ENCODE measurements at places on chromosomes 5 and 9.

DNA sequence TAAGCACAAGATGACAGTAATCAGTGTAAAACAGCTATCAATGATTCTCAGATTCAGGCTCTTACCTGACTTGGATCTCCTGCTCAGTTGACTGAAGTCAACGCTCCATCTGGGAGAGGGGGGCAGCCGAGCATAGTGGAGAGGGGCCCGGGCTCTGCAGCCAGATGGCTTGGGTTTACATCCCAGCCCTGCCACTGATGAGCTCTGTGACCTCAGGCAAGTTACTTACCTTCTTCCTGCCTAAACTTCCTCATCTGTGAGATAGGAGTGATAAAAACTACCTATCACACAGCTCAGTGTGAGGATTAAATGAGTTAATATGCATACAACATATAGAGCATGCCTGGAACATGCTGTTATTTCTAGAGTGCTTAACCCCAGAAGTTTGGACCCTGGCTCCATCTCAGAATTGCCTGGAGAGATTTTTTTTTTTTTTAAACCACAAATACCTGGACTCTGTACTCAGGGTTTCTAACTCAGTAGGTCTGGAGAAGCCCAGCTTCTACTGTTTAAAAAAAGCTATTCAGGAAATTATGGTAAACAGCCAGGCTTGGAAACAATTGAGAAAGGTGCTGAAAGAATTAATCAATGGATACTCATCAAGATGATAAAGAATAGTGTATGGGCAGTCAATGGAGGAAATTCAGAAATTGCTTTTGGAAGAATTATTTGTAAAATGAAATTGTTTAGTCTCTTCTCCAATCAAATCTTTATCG lies 72.2 kb downstream of the ANKRD55 start:
- no peak for DNase-seq

GRCh38 chr5:44814761-44815160 lies 6.0 kb downstream of the MRPS30 start:
- no peak for DNase-seq

DNA sequence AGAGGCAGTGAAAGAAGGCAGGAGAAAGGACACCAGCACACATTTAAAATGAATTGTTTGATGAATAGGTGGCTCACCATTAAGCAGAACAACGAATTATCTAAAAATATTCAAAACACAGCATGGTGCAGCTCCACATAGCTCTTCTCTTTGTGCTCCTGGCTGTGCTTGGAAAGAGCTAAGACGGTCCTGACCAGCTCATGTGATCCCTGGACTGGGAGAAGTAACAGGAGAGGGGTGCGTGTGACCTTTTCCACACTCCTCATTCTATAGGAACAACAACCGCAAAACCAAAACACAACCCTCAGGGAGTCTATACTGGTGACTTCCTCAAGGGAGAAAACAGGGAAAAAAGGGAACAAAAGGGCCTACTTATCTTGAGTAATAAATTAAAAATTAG lies 140.5 kb downstream of the DIRAS2 start:
- DNase-seq, result no peak

DNA sequence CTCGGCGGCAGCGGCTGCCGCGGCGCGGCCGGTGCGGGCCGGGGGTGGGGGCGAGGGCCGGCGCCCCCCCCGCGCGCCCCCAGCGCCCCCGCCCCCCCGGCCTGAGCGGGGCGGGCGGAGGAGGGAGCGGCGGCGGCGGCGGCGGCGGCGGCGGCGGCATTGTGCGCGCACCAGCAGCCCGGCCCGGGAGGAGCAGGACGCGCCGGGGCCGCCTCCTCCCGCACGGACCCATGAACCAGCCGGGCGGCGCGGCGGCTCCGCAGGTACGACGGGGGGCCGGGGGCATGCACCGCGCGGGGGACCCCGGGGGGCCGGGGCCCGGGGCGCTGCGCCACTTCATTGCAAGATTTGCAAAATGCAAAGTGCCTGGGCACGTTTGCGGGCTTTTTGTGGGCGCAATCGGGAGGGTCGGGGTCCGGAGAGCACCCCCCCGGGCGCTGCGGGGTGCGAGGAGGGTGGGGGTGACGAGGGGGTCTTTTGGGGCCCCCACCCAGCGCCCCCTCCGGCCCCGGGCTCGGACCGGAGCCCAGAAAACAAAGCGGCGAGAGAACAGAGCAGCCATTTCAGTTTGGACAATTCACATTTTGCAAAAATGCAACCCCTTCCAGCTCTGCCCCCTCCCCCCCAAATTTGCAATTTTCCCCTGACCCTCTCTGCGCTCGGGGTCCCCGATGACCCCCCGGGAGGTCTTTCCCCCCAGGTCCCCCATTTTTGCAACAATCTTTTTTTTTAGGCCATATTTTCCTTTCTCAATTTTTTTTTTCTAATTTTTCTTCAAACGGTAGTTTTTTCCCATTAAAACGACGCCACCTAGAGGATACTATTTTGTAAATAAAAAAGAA lies at the start of gene ZNF618:
ZNF618 (plus strand) TSS at position 159 of the 842 bp plus-strand sequence; CDS start at position 231, 72 bp downstream.
- DNase-seq, result peak; percentile 13

DNA sequence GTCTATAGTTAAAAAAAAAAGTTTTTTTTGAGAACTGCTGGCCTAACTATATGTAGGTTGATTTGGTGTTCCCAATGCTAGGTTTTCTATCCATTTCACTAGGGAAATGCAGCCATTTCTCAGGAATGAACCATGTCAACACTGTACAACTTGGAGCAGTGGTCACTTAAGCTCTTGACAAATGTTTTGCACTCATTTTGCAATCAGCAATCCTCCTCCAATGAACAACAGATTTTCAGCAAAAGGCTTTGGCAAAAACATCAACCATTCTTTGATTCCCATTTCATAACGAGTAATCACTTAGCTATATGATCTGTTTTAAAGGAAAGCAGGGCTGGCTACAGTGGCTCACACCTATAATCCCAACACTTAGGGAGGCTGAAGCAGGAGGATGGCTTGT lies 17.9 kb downstream of the STRBP start:
- no peak for DNase-seq

DNA sequence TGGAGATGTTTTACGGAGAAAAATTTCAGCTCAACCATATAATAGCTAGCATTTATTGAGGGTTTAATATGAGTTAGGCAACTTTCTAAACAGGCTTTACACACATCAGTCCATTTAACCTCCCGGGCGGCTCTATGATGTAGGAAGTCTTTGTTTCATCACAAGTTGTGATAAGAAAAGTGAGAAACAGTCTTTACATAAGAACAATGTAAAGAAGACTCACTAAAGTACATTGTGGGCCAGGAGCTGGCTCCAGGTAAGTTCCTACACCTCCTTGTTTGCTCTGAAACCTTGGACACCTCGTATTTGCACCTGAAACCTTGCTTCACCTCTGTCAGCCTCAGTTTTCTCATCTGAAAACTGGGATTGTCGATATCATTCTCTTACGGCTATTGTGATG lies 116.1 kb downstream of the JAKMIP2 start:
- DNase-seq, result no peak

DNA sequence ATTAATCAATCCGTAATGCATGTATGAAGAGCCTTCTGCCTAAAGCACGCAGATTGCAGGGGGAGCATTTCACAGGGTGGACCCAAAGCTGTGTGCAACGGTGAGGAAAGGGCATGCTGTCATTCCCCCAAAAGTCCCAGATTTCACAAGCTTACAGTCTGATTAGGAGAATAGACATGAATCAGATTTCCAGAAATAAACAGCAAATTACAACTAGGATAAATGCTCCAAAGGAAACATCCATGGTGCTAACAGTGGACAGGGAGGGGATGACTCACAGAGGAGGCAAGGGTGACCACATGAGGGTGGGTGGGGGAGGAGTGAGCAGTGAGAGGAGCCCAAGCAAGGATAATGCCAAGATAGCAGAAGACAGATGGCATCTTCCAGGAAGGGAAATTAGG lies 258.4 kb upstream of the TAS2R1 start:
- DNase-seq, result no peak

GRCh38 chr5:43037636-43038495 lies 2.3 kb downstream of the ANXA2R start:
- peak; percentile 81 for DNase-seq

GRCh38 chr5:74312746-74313145 lies 327.8 kb downstream of the ENC1 start:
- no peak for DNase-seq

DNA sequence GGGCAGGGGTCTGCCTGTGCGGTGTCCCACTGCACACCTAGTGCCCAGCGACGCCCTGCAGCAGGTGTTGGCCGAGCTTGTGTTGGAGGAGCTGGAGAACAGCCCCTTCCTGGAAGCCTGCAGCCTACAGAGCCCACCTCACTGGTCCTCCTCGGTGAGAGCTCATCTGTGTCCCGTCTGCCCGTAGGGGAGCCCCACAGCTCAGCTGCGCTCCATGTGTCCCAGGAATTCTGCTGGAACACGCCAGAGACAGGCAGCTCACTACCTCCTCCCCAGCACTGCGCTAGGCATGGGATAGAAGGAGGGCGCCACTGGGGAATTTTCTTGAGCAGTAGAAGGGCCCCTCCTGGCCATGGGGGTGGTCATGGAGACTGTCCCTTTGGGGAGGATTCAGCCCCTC lies 44.0 kb downstream of the DUSP1 start:
- DNase-seq, result no peak

DNA sequence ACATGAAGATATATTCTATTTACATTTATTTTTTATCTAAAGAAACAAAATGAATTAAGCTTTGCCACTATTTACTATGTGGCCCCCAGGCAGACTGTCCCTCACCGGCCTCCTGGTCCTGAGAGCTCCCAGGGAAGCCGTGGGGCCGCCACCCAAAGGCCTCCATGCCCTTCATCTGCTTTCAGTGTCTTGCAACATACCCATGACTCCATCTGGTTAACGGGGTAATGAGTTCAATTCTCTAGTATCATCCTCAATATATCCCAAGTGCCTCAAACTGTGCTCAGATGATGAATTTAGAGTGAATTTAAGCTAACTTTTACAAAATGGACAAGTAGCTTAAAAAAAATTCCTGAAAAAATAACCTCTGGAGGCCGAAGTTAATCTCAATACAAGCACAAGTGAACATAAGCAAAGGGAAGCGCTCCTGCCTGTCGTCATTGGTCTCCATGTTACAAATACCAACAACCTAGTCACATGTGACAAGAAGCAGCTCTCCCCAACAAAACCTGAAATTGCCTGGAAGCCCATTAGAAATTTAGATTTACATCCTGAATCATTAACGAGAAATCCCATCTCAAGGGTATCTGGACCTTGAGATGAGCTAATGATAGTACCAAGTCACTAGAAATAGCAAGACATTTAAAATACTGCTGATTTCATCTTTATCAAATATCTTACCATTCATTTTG lies 26.1 kb downstream of the DAP start:
- DNase-seq, result no peak

DNA sequence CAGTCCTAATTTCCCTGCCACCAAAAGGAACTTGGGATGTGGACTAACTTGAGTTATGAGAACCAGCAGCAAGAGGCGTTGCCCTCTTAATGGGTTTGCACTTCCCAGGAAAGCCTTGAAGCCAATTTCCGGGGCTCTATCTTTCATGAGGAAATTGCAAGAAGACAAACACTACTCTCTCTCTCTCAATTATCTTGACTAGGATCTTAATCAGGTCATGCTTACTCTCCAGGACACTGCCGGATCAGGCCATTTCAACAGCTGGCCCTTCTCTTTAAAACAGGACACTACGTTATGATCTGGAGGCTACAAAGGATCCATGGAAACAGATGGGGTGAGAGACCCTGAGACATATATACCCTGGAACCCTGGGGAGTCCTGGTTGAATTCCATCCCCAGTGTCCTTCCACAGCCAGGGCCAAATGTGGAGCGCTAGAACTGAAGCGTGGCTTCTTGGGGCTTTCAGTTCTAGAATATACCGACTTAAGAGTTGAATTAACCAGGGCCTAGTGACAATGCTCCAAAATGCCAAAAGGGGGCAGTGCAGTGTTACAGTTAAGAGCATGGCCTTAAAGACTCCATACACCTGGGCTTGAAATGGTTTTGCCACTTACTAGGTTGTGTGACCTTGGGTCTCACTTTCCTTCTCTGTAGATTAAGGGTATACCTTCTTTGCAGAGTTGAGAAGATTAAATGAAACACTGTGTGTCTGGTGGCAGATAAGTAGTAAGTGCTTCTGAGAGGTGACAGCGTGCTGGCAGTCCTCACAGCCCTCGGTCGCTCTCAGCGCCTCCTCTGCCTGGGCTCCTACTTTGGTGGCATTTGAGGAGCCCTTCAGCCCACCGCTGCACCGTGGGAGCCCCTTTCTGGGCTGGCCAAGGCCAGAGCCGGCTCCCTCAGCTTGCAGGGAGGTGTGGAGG lies 21.1 kb downstream of the FAM219A start:
- peak; percentile 67 for DNase-seq

- no peak for DNase-seq
Measured at GRCh38 chr9:114363424-114363823, 24.4 kb downstream of the AKNA start.

GRCh38 chr9:74281674-74282073 lies 215.5 kb upstream of the RORB start:
- no peak for DNase-seq

DNA sequence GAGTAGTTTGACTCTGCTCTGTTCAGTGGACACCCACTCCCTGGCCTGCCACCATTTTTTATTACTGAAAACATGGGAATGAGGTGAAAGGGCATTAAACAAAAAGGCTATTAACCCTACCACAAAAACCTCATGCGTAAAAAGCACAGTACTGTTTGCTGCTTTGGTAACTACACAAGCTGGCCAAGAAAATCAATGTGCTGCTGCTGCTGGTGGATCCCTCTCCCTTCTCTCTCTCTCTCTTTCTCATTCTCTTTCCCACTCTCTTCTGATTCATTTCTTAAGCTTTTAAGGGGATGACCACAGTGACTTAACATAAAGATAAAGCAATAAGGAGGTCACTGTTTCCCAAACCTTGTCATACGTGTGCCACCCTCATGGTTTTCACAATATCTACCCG lies 183.2 kb upstream of the TBC1D2 start:
- no peak for DNase-seq
